ENCODE measurements at places on chromosomes 5 and 9. TPM values are rescaled to one million over a fixed set of nuclear protein-coding genes. Genes with fewer than 3 reads are reported as not detected.

Gene DRD1
- total RNA-seq: 0.13 TPM

Gene CNTFR
- total RNA-seq: 0.17 TPM

Gene SPRY4
- 10.3 TPM for total RNA-seq

Gene UBAP1
- total RNA-seq: 45.7 TPM

Gene ZDHHC11
- 16.3 TPM for total RNA-seq

Gene CXXC5
- total RNA-seq: 16.9 TPM

Gene MFAP3
- total RNA-seq: 23.7 TPM

Gene SAP30L
- total RNA-seq: 30.4 TPM

Gene FOXD4
- total RNA-seq: 0.23 TPM

Gene BTNL9
- total RNA-seq: 0.77 TPM

Gene KIAA0825
- total RNA-seq: 0.48 TPM

Gene ADAMTS19
- not detected for total RNA-seq

Gene MRPS30
- 36.8 TPM for total RNA-seq

Gene TRIP13
- total RNA-seq: 70.6 TPM

Gene DDX41
- 96.2 TPM for total RNA-seq

Measured in A549 treated with Hydrocortisone at 1 μM for 4 hours (cell line).